Activated T-cell treated with anti-CD3 and anti-CD28 coated beads for 4 hours (primary cell): ENCODE measurements at places on chromosomes 12 and 14.

DNA sequence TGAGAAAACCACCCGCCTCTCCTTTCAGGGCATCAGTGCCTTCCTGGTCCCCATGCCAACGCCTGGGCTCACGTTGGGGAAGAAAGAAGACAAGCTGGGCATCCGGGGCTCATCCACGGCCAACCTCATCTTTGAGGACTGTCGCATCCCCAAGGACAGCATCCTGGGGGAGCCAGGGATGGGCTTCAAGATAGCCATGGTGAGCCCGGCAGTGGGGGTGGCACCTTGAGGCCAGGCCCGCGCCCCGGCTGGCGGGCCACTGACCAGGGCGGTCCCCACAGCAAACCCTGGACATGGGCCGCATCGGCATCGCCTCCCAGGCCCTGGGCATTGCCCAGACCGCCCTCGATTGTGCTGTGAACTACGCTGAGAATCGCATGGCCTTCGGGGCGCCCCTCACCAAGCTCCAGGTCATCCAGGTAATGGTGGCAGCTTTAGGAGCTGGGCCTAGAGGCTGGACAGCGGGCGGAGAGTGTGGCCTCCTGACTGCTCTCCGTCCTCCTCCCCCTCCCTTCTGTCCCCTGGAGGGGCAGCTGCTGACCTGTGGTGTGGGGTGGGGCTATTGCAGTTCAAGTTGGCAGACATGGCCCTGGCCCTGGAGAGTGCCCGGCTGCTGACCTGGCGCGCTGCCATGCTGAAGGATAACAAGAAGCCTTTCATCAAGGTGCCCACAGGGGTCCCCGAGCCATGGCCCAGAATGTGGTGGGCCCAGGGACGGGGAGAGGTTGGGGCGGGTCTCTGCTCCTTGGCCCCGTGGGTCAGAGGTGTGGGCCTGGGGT, 12.8 kb downstream of the ACADS start:
- no peak for DNase-seq

- peak; percentile 12 for DNase-seq
Observed at GRCh38 chr12:31929027-31929526, 30.1 kb upstream of the RESF1 start.

DNA sequence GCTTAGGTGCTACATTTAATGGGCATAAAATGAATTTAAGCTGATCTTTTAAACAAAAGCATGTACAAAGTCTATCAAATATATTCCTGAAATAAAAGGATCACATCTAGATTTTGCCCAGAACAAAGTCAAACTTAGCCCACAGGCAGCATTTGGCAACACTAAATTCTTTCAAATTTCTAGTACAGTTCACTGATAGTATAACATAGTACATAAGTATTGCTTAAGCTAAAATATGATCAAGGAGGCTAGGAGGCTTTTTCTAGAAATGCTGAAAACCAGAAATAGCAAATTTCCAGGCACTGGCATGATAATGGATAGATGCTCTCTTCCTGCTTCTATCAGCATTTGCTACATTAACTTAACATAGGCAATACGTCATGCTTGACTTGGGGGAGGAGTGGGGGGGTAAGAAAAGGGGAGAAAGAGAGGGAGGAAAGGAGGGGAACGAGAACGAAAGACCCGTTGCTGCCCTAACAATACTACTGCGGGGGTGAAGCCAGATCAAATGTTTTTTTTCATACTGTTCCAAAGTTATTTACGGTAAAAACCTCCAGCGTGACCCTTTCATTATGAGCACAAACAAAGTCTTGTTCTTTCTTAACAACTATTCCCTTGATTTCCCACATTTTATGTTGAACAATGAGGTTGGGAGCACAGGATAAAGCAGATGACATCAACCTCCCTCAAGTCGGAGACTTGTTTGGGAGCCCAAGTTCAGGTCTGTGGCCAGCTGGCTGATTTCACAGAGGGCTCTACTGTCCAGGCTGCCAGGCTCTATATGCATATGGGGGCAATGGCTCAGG, 10.6 kb downstream of the TMED10 start:
- DNase-seq: no peak

- DNase-seq: no peak
Observed at GRCh38 chr12:100721169-100721568, 73.4 kb upstream of the ANO4 start.

- no peak for DNase-seq
Observed at GRCh38 chr12:53172352-53172751, 8.2 kb upstream of the ZNF740 start.
